ENCODE measurements at places on chromosomes 1 and 21. TPM values are rescaled to one million over a fixed set of nuclear protein-coding genes. Genes with fewer than 3 reads are reported as not detected.

DNA sequence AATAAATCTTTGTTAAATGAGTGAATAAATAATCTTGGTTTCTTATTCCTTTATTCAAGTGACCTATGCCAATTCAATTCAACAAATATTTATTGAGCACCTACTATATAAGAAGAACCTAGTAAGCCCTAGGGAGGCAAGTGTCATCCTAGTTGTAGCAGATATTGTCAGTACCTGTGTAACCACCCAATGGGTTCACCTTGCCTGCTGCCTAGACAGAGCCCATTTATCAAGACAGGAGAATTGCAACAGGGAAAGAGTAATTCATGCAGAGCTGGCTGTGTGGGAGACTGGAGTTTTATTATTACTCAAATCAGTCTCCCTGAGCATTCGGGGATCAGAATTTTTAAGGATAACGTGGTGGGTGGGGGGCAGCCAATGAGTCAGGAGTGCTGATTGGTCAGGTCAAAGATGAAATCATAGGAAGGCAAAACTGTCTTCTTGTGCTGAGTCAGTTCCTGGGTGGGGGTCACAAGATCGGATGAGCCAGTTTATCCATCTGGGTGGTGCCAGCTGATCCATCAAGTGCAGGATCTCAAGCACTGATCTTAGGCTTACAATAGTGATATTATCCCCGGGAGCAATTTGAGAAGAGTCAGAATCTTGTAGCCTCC lies 53.8 kb upstream of the KCNA3 start:
- DNase-seq, result no peak

GRCh38 chr1:19764848-19765247 lies 34.9 kb downstream of the TMCO4 start:
- no peak for DNase-seq

DNA sequence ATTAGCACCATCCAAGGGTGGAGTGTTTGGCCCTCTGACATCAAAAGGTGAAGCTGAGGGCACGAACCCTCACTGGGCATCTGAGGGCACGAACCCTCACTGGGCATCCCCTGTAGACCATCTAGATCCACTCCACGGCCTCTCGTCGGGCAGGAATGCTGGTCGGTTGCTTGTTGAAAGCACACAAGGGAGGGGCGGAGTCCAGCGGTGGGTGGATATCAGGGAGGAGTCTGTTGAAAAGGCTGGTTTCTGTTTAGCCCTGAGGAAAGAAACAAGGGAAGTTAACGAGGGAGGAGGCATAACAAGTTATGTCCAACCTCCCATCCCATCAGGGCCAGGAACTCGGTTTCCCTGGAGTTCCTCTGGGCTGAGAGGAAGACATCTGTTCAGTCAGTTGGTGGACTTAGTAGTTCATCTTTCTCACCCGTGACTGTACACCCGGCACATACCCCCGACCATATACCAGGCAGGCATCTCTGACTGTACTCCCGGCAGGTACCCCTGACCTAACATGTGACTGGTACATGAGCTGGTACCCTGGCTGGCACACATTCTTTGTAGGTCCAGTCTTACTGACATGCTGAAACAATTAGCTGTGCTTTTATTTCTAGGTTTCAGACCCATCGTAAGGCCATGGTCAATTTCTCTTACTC lies 32.1 kb upstream of the PDE9A start:
- no peak for DNase-seq

DNA sequence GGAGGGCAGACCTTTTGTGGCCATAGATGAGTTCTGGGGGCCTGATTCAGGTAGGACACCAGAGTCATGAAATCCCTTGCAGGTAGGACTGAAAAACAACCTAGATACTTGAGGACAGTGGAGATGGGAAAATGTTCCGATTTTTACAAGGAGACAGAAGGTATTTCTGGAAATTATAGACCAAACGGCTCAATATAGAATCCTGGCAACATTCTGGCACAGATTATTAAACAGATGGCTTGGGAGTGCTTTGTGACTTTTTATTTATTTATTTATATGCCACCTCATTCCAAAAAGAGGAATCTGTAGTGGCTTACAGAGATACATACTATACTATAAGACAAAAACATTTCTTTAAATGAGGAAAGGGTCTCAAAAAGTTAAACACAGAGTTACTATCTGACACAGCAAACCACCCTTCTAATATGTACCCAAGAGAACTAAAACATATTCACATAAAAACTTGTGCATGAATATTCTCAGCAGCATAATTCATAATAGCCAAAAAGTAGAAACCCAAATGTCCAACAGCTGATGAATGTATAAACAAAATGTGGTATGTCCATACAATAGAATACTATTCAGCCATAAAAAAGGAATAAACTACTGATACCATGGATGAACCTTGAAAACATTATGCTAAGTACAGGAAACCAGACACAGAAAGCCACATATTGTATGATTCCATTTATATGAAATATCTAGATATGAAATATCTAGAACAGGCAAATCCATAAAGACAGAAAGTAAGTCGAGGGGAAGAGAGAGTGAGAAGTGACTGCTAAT lies 49.8 kb downstream of the CDK18 start:
- no peak for DNase-seq

DNA sequence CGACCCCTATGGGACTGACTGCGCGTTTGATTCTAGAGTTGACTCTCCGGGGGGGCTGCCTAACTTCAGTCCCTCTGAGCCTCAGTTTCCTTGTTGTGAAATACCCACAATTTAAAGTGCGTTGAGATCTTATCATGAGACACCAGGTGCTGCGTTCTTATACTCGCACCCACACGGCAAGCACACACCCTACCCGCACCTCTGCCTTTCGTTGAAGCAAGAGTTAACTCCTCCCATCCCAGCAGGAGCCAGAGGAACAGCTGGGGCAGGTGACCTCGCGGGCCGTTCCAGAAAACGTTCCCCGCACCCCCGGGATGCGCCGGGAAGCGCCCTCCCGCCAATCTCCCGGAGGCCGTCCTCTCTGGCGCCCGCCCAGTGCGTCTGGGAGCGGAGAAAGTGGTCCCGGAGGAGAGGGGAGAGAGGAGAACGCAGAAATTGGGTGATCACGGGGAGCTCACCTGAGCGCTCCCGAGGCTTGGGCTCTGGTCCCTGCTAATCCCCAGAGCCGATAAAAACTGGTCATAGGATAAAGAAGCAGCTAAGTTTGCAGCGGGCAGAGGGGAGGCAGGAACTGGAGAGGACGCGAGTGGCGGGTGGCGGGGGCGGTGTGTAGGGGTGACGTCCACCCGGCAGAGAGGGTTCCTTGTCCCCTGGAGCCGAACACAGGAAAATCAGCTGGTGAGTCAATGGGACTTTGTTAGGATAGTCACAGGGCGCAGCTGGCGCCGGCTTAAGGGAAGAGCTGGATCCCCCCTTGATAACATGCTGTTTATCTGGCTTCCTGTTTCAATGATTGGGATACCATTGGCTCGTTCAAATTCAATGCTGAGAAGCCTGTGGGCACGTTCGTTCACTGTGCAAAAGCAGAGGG lies 869 bp downstream of the NAV1 start:
- DNase-seq, result peak; percentile 36

GRCh38 chr1:41525891-41526587 lies 41.6 kb upstream of the EDN2 start:
- DNase-seq, result no peak

- no peak for DNase-seq
Measured at GRCh38 chr1:47679826-47680225, 242.0 kb downstream of the FOXD2 start.

DNA sequence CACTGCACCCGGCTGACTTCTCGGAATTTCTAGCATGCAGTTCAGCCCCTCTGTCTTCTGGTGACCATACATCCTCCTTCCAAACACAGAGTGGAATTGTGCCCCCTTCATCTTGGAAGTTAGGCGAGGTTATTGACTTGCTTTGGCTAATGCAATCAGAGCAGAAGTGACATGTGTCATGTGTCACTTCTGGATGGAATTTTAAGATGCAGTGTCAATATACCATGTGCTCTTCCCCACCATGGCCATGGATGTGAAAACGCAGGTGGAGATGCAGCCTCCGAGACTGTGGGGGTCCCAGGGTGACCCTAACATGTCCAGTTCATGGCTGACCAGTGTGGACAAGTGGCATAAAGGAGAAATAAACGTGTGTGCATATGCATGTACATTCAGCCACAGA lies 83.0 kb downstream of the KCNJ6 start:
- DNase-seq, result no peak

GRCh38 chr1:1687846-1688245 lies 4.7 kb downstream of the SLC35E2B start:
- no peak for DNase-seq

DNA sequence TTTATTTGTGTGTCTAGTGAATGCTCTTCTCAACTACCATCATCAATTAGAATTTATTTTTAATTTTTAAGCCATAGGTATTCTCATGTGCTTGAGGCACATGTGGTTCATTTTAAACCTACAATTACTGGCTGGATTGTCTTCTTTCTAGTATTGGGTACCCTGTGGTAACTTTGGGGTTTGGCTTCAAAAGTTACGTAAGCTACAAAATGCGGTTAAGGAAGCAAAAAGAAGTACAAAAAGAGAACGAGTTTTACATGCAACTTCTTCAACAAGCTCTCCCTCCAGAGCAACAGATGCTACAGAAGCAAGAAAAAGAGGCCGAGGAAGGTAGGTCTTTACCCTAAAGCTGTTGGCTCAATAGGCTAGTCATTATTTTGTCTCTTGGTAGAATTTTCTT lies 25.8 kb downstream of the MACO1 start:
- DNase-seq, result no peak

DNA sequence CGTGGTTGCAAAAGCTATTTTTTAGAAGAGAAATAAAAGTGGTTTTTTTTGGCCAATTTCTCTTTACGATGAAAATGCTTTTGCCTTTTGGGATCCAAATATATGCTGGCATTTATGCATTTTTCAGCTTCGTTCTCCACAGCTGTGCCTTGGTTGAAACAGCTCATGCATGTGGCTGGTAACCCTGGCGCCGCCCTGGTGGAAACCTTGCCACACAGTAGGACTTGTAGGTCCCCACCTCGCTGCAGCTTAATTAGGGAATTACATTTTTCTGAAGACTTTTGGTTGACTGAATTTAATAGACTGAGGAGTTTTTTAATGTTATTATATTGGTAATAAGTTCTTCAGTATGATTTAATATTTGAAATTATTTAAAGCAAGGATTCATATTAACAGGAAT lies 12.7 kb upstream of the PCP4 start:
- DNase-seq, result no peak

CRYZ gene
- total RNA-seq, result 63.4 TPM

ETV3L gene
- not detected for total RNA-seq

LMX1A gene
- not detected for total RNA-seq

LCE2C gene
- not detected for total RNA-seq

GPR52 gene
- total RNA-seq, result 2.5 TPM
